ENCODE measurements at places on chromosomes 12 and 14. TPM values are rescaled to one million over a fixed set of nuclear protein-coding genes. Genes with fewer than 3 reads are reported as not detected.

KRT83 gene
- polyA plus RNA-seq: not detected

GDF3 gene
- polyA plus RNA-seq: 1.6 TPM

TAS2R46 gene
- 0.24 TPM for polyA plus RNA-seq

ARID2 gene
- 36.5 TPM for polyA plus RNA-seq

KLRD1 gene
- 0.47 TPM for polyA plus RNA-seq

PLA2G1B gene
- polyA plus RNA-seq: 0.75 TPM

DNA sequence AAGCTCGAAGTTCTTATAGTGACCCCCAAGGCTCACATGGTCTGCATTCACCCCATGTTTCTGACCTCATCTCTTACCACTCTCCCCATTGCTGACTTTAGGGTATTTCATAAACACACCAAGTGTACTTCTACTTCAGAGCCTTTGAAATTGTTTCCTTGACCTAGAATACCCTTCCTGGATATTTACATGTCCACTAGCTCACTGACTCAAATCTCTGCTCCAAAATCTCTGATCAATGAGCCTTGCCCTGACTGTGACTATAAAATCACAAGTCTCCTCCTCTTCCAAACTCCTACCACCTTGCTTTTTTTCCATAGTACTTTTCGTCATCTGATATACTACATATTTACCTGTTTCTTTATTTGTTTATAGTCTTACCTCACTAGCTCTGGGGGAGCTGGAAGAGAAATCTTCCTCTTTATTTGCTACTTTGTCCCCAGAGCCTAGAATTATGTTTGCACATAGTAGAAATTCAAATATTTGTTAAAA is 105.1 kb downstream of the RMST start:
- no peak for DNase-seq

GRCh38 chr14:95424529-95424928 is 91.9 kb downstream of the SYNE3 start:
- no peak for DNase-seq

DNA sequence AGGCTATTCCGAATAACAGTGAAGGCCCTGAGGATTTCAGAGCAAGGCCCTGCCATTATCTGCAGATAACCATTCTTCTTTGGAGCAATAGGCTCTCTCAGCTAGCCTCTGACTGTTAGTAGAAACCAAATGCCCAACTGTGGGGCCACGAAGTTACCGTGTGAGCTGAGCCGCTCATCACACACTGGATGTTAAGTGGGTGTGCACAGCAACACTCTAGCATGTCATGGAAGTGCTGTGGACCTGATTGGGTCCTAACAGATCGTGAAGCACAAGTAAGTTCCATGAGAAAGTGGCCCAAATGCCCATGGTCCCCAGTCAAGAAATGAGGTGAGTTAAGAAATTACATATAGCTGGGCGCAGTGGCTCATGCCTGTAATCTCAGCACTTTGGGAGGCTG is 190.4 kb downstream of the ALG10 start:
- no peak for DNase-seq

- DNase-seq: no peak
Observed at GRCh38 chr14:73500360-73500759, 9.6 kb downstream of the RIOX1 start.

- DNase-seq: no peak
Observed at GRCh38 chr12:92860521-92860920, 68.6 kb downstream of the EEA1 start.

GRCh38 chr12:40911676-40912075 is 219.4 kb downstream of the CNTN1 start:
- no peak for DNase-seq

GRCh38 chr12:1845886-1846285 is 25.5 kb downstream of the LRTM2 start:
- DNase-seq: no peak

DNA sequence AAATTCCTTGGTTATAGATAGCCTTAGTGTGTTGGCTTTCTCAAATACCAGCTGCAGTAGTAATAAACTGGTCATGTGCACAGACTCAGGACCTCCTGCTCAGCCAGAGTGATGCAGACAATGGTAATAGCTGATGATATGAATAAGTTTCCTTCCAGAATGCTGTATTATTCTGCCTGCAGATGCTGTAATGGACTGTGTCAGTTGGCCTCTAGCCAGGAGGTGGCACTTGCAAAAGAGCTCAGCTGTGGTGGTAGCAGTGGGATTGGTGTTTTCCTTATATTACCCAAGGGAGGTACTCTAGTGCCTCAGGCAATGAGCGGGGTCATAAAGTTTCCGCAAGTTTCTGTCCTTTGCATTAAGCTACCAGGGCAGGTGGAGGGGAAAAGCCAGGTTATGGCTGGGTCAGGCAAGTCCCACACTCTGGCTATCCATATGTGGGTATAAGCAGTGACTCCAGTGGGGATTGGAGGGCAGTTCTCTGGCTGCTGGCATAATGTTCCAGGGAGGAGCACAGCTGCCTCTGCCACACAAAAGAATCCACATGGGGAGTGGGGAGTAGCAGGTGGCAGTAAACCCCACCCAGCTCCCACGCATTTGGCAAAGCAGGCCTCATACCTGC is 14.0 kb upstream of the MUCL1 start:
- DNase-seq: no peak

GRCh38 chr14:88853129-88853528 is 28.7 kb downstream of the TTC8 start:
- no peak for DNase-seq

DNA sequence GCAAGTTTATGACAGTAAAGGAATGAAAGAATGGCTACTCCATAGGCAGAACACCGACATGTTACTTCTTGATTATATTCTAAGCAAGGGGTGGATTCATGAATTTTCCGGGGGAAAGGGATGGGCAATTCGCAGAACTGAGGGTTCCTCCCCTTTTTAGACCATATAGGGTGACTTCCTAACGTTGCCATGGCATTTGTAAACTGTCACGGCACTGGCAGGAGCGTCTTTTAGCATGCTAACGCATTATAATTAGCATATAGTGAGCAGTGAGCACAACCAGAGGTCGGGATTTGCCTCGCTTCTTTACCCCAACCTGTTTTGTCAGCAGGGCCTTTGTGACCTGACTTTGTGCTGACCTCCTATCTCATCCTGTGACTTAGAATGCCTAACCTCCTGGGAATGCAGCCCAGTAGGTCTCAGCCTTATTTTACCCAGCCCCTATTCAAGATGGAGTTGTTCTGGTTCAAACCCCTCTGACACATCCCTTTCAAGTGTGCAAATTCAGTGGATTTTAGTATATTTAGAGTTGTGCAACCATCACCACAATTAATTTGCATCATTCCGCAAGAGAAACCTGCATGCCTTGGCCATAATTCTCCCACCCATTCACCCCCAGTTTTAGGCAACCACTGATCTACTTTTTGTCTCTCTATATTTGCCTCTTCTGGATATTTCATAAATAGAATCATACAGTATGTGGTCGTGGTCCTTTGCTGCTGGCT is 27.4 kb downstream of the PALS1 start:
- no peak for DNase-seq

GRCh38 chr14:84468153-84468552 is 1061.8 kb upstream of the FLRT2 start:
- DNase-seq: no peak

DNA sequence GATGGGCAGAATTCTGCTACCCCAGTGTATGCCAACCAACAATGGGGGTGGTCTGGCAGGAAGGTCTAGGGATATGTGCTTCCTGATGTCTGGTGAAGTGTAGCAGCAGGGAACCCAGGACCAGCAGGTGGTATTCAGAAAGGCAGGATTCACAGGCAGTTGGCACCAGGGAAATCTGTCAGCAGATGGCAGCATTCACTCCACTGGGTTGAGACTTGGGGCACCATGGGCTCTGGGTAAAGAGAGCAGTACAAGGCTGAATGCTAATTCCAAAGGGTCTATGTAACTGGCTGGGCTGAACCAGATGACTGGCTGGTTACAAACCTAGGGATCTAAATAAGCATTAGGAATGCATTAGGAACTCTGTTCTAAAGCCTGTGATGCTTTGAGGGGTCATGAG is 466.9 kb upstream of the STXBP6 start:
- DNase-seq: no peak

DNA sequence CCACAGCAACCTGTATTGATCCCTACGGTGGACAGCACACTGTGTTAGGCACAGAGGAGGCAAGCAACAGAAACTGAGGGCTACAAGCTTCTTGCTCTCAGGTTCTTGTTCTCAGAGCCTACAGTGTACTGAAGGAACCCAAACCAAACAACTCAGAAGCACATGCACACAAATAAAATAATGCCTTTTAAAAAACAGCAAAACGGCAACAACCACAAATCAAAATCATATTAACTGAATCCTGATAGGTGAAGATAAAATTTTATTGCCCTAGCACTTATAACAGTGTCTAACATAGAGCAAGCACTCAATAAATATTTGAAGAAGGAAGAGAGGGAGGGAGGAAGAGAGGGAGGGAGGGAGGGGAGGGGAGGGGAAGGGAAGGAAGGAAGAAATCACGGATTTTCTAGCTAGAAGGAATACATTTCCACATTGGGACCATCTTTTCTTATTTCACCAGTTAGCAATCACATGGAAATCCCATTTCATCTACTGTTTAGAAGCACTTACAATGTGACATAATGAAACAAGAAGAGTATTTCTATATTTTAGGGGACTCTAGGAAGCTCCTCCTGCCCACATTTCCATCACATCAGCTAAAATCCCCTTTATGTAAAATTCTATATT is 27.2 kb downstream of the DMAC2L start:
- DNase-seq: no peak

DNA sequence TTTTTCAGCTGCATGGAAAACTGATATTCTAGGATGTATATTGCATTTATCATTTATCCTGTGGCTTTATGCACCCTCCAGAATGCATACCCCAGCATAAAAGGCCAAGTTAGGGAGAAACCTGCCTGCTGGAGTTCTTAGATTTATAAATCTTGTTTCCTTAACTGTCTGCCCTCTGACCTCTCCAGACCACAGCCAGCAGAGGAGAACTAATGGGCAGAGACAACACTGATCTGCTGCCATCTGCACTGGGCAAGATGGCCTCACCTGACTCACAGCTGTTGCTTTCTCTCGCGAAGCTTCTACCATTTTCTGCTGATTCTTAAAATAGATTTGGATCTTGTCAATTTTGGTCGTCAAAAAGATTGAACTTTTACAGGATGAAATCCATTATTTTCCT is 65.8 kb downstream of the PPP2R5C start:
- no peak for DNase-seq

Data from left renal cortex interstitium (tissue), 4 donors.